ENCODE measurements at places on chromosomes 1 and 21.

- DNase-seq: no peak
Observed at GRCh38 chr21:42348762-42349161, 2.0 kb downstream of the TFF2 start.

DNA sequence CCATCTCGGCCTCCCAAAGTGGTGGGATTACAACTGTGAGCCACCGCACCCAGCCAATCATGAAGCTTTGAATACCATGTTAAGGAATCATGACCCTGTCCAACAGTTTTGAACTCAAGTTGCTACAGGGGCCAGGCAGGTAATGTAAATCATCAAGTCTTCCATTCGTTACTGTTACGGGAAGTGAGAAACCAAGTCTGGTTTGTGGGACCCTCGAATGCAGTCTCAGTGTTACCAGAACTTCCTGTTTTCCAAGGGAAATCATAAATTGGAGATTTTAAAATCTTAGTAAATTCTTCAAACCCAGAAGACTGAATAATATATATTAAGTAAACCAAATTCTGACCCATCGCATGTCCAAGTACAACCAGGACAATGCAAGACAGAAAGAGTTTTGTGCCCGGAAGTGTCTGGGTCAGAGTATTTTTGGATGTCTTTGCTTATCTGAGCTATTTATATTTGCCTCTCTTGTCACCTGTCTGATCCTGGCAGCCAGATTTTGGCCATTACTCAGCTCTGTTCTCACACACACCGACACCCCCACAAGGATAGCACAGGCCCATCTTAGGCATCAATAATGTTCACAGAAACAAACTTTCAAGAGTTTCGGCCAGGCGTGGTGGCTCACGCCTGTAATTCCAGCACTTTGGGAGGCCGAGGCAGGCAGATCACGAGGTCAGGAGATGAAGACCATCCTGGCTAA is 8.8 kb downstream of the ATP5IF1 start:
- no peak for DNase-seq

- DNase-seq: no peak
Observed at GRCh38 chr21:29803191-29803590, 136.6 kb downstream of the GRIK1 start.

DNA sequence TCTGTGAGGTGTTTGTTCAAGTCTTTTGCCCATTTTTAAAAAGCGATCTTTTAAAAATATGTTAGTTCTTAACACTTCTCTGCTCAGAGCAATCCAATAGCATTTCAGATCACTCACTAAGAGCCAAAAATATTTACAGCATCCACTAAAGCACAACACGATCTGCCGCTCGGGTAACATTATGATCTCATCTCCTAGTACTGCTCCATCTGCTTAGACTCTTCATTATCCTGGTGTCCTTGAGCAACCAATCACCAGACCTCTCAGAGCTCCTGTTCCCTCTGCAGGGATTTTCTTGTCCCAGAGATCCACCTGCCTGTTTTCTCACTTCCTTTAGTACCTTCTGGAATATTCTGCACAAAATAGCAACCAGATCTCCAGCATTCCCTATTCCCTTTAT is 235.3 kb upstream of the ESRRG start:
- no peak for DNase-seq

DNA sequence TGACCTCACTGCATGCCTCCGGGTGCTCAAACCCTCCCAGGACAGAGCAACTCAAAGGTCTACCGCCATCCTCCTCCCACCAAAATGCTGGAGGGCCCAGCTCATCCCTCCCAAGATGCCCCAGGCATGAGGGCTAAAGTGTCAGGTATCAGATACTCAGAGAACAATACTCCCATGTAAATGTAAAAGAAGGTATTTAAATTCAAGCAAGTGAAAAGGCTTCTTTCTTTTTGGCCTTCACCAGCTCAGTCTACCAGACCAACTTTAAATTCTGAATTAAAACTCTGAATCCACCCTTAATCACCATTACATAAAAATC is 3.0 kb downstream of the PARP1 start:
- no peak for DNase-seq

GRCh38 chr1:194341587-194341986 is 1155.2 kb upstream of the B3GALT2 start:
- no peak for DNase-seq

DNA sequence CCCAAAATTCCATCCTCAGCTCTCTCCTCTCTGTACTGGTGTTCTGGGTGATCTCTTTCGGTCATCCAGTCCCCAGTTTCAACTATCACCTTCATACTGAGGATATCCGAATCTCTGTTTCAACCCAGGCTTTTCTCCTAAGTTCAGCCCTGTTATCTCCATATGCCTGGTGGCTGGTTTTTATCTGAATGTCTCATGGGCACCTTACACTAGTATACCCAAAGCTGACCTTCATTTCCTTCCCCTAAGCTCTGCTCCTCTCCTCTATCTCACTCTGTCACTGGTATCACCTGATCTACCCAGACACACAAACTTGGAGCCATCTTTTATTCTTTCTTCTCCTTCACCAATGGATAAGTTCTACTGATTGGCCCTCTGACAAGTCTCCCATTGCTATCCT is 53.0 kb downstream of the LRRC71 start:
- no peak for DNase-seq

GRCh38 chr1:217982331-217983050 is 302.6 kb upstream of the RRP15 start:
- no peak for DNase-seq

DNA sequence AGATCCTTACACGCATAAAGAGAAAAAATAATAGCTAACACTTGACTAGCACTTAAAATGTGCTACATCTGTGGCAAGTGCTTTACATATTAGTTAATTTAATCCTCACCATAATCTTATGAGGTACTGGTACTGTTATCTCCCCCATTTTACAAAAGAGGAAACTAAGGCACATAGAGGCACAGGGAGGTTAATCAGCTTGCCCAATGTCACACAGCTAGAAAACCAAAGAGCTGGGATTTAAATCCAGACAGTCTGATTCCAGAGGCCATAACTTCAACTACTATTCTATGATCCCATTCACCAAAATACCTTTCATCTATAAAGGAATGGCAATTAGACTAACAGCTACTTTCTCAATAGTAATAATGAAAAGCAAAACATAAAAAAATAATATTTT is 11.7 kb downstream of the SPOCD1 start:
- DNase-seq: no peak

DNA sequence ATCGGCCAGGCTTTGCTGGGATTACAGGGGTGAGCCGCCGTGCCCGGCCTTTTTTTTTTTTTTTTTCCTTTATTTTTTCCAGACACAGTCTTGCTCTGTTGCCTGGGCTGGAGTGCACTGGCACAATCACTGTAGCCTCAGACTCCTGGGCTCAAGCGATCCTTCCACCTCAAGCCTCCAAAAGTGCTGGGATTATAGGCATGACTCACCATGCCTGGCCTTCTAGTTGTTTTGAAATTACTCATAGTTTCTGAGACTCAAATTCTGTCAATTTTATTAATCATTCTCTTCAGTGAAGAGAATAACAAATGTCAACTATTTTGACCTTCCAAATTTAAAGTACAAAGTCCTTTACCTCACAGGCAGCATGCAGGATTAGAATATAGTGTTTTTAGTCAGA is 374.5 kb downstream of the PLA2G4A start:
- peak; percentile 12 for DNase-seq

DNA sequence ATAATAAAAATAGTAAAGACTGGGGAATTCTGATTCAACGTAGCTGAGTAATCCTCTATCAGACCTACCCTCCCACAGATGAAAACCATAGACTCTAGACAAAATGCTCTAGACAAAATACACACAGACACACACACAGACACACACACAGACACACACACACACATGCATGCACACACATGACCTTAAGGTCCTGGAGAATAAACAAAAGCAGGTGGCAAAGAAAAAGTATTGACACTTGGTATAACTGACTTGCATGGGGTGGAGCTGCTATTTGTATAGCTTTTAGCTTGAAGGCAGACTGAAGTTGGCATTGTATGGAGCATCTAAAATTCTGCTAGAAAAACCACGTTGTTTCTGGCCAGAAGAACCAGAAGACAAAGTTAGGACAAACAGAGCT is 29.3 kb downstream of the C1orf141 start:
- DNase-seq: no peak

GRCh38 chr21:35398346-35398982 is 349.4 kb upstream of the RUNX1 start:
- DNase-seq: no peak

DNA sequence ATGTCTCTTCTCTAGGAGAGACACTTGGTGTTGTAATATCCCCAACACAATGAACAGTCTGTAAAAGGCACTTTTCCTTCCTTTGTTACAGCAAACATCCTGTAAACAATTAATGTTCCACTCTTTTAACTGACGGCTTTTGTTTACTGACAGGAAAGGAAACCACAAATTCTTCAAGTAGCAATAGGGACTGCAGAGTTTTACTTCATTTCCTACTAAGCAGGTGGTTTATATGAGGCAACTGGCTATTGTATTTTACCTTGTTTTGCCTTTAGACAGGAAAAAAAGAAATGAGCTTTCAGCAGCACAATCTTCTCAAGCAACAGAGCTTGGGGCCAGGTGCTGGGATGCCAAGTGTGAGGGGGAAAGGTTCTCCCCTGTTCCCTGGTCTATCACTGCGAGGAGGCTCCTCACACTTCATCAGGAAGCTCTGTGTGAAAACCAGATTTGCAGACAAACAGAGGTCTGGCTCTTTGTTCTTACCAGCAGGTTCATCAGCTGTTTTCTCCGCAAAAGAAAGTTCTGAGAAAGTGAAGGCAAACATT is 51.2 kb downstream of the SIPA1L2 start:
- DNase-seq: peak; percentile 38

DNA sequence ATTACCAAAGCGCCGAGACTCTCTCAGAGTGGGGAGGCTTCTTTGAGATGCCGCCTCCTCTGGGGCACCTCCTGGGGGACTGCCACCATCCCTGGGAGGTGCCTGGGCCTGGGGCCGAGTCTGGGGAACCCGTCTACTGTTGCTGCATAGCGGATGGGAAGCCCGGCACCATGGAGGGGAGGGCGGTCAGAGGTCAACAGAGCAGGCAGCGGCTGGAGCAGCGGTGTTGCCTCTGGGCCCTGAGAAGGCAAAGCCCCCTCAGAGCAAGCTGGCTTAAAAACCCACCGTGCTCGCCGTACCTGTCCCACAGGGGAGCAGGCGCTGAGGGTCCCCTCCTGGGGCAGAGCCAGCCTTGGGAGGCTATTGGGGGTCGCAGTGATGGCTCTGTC is 62.0 kb downstream of the ARHGEF16 start:
- no peak for DNase-seq

DNA sequence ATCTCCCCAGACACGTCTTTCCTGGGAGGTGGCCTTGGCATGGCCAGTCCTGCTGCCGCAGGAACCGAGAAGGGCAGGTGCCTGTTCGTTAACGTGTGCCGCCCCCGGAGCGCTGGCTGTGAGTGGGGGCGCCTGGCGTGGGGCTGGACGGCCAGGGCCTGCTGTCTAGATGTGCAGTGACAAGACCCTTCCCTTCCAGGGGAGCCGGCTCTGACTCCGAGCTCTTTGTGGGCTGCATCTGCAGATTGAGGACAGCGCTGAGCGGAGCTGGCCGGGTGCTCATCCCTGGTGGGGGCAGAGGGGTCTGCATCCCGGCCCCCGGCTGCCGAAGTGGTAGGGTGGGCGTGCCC is 13.0 kb downstream of the COL18A1 start:
- DNase-seq: no peak

GRCh38 chr1:153081736-153082135 is 10.3 kb upstream of the SPRR2B start:
- DNase-seq: no peak

GRCh38 chr1:215992620-215993019 is 425.5 kb downstream of the KCTD3 start:
- peak; percentile 61 for DNase-seq

GRCh38 chr1:156750711-156751450 is 594 bp downstream of the HDGF start:
- no peak for DNase-seq

All from COLO829 (cell line).